ENCODE measurements at places on chromosomes 4 and X.

GRCh38 chrX:8278557-8278956 lies 107.5 kb upstream of the VCX2 start:
- no peak for DNase-seq

DNA sequence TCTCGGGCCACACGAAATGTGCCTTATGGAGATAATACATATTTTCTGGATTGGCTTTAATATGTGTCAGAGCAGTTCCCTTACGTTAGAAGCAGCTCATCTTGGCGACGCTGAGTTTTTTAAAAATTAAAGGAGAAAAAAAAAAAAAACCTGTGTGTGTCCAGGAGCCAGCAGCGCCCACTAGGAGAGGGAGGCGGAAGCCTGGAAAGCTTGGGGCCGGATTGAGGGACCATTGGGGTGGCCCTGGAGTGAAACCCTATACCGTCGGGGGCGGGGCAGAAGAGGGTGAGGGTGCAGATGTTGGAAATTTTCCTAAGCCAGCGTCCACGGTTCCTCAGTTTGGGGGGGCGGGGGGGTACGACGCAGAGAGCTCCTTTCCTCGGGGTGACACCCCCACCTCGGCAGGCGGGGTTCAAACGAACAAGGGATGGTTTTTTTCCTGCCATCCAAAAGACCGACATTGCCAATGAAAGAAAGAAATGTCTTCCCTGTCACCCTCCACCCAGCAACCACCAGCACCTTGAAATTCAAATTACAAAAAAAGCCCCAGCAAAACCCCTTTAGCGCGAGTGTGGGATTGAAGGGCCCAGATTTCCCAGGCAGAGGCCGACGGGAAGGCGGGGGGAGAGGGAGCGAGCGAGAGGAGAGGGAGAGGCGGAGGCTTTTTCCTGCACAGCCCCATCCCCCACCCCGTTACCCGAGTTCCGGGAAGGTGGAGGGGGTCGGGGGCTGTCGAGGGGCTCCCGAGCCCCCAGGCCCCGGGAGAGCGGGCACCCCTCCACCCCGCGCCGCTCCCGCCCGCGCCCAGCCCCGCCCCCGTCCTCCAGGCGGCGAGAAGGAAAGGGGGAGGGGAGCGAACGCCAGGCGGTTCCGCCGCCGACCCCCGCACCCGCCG lies 859 bp downstream of the SMARCA1 start:
- peak; percentile 2 for DNase-seq

DNA sequence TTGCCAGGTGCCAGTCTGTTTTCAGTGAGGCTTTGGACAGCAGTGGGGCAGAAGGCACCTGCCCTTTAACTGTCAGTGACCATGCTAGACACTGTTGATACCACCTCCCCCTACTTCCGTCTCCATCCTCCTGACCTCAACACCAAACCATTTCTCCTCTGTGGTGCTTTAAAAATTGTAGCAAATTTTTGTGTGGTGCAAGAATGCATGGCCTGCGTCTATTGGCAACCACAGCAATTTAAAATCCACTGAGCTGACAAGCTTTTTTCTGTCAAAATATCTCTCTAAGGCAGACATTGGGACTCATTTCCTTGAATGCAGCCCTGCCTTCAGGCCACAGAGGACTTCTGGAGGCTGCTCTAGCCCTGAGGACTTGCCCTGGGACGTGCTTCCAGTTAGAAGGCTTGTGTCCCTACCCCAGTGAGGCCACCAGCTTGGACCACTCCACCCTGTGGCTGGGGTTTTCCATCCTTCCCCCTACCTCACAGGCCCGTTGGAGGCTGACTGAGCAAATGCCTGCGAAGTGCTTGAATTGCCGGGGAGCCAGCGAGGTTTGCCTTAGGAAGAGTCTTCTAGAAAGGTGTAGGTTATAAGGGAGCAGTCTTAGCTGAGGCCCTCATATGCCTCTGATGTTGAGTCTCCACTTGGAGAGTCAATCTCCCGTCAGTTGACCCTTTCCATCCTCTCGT lies 6.9 kb downstream of the PRRG3 start:
- no peak for DNase-seq

GRCh38 chr4:113447061-113447460 lies 314.5 kb downstream of the CAMK2D start:
- DNase-seq, result no peak

- no peak for DNase-seq
Observed at GRCh38 chr4:89411539-89412309, 104.1 kb upstream of the GPRIN3 start.

DNA sequence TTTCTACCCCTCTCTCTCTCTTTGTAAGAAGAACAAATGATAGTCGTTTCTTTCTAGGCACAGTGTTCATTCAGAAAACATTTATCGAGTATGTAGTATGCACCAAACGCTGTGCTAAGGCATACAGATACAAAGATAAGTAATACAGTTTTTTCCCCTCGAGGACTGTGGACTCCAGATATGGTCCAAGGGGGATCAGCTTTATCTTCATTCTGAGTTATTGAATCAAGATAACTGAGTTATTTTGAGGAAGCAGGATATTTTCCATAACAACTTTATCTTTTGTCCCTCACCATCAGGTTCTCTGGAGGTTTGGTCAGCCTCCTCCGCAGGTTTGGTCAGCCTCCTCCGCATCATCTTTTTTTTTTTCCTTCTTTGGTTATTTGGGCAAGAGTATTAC lies 15.0 kb downstream of the EREG start:
- no peak for DNase-seq

- DNase-seq, result no peak
Observed at GRCh38 chr4:725391-726234, 20.0 kb downstream of the PCGF3 start.

DNA sequence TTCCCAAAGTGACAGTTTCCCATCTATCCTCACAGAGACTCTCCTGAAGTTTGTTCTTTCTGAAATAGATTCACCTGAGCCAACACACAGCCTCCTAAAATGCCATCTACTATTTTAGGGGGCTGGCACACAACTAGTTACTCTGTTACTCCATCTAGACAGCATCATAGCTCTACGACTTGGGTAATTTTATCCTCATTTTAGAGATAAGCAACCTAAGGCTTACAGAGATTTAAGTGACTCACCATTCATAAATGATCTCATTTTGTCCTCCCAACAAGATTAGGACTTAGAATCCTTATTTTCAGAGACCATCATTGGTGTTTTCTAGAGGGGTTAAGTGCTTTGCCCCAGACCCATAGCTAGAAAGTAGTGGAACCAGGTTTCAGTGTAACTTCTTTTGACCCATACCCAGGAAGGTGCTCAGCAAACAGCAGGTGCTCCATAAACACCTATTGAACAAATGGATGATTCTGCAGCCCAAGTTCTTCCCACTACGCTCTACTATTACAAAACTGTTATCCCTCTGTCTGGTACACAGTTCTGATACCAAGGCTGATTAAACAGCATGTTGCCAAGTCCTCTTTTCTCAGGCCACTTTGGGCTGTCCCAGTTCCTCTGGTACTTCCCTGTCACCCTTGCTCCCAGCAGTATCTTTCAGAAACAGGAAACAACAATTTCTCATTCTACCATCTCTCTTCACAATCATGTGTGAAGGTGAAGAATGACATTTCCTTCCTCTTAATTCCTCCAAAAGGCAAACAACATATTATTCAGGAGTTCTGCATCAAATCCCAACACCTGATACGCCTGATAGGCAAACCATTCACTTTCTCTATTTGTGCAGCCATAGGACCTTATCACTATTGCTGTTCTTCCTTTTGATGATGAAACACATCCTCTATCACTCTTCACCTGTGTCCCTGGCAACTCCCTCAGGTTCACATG lies 304.7 kb upstream of the TAPT1 start:
- DNase-seq, result no peak

DNA sequence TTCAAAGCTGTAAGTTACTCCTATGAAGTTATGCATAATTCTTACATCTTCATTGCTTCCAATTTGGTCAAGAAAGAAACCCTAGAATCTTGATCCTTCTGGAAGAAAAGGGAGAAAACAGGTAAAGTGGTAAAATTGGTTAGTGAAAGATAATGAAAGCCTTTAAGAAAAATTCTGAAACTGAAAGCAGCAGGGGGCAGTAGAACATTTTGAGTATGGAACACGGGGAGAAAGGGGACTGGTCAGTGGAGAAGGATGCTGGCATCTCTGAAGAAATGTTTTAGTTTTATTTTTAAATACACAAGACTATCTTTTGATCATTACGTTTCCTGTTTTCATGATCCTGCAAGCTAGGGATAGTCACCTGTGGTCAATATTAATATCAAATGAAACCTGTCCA lies 54.3 kb downstream of the SLIT2 start:
- DNase-seq, result no peak

GRCh38 chr4:41728573-41728913 lies 20.0 kb downstream of the PHOX2B start:
- no peak for DNase-seq

DNA sequence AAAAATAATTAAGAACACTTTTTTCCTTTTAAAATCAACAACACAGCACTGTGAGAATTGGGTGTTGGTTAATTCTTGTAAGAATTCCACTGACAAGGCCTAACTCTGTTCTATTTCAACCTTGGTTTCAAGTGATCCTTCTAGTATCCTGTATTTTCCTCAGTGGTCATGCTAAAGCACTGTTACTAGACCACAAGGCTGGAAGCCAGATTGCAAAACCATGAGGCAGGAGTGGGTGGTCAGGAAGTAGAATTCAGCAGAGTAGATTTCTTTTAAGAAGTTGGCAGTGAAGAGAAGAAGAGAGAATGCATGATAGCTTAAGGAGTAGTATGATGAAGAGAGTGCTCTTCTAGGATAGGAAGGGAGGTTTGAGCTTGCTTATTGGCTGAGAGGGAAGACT lies 71.6 kb upstream of the LEF1 start:
- DNase-seq, result no peak

DNA sequence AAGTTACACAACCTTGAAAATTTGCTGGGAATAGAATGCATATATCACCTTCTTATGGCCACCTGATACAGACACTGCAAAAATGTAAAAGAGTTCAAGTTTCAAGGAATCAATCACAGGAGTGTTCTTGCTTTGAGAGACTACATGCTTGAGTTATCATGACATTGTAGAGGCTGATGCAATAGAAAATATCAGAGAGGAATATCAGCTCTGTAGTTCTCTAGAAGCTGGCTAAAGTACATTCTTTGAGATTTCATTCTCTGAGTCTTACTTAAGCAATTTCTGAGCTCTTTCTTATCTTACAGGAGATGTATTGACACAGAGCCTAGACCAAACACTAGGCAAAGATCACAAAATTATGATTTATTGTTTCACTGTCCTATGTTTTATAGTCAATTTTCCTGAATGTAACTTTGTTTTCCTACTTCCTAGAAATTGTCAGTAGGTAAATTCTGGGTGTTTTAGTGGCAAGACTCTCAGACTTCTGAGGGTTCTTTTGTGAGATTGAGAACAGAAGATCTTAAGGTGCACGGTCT lies 152.1 kb upstream of the HPGD start:
- DNase-seq, result no peak

- DNase-seq, result no peak
Observed at GRCh38 chrX:94051926-94052325, 377.9 kb downstream of the FAM133A start.

GRCh38 chr4:158025131-158025530 lies 147.7 kb downstream of the GASK1B start:
- no peak for DNase-seq

GRCh38 chr4:47012676-47013075 lies 18.7 kb upstream of the GABRB1 start:
- DNase-seq, result no peak

Data from activated CD8-positive, alpha-beta T cell treated with anti-CD3 and anti-CD28 coated beads for 36 hours (primary cell).